ENCODE measurements at places on chromosomes 2 and 18. TPM values are rescaled to one million over a fixed set of nuclear protein-coding genes. Genes with fewer than 3 reads are reported as not detected.

Gene SERPINB11
- total RNA-seq, result not detected

- no peaks in the 10 kb centered on the region for H3K36me3 ChIP-seq
- peaks cover 18% of the 10 kb centered on the region for H3K27me3 ChIP-seq
- no peaks in the 10 kb centered on the region for H3K4me1 ChIP-seq
These were observed 188.8 kb downstream of the CYRIA start for GRCh38 chr2:16476866-16477265.

DNA sequence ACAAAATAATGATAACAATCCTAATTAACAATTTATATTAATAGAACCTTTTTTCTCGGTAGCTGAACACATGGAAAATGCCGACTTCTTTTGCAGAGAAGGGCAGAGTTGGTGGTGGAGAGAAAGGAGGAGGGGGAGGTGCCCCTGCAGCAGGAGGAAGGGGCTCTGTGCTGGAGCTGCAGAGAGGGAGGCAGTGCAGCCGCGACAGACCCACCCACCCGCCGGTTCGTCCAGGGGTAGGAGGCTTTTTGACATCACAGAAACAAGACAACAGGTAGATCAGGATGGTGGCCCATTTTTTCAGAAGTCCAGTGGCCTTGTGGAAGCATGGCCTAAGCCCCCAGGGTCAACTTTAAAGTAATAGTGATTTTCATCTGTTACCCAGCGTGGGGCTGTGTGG lies 321.1 kb upstream of the SALL3 start:
- H3K36me3 ChIP-seq, result no peaks in the 10 kb centered on the region
- no peak overlapping the region for H3K4me3 ChIP-seq
- no peak for DNase-seq
- no peaks in the 10 kb centered on the region for H3K27me3 ChIP-seq
- H3K4me1 ChIP-seq, result no peaks in the 10 kb centered on the region

GRCh38 chr2:61196671-61197070 lies 34.7 kb downstream of the C2orf74 start:
- no peak overlapping the region for H3K4me3 ChIP-seq
- H3K4me1 ChIP-seq, result peaks cover 13% of the 10 kb centered on the region
- DNase-seq, result no peak
- H3K27me3 ChIP-seq, result no peaks in the 10 kb centered on the region

- no peaks in the 10 kb centered on the region for H3K27me3 ChIP-seq
- no peaks in the 10 kb centered on the region for H3K36me3 ChIP-seq
- DNase-seq, result no peak
- no peaks in the 10 kb centered on the region for H3K4me1 ChIP-seq
These were observed 26.6 kb downstream of the SERTAD2 start for GRCh38 chr2:64626963-64627760.
